ENCODE measurements at places on chromosomes 2 and 18.

DNA sequence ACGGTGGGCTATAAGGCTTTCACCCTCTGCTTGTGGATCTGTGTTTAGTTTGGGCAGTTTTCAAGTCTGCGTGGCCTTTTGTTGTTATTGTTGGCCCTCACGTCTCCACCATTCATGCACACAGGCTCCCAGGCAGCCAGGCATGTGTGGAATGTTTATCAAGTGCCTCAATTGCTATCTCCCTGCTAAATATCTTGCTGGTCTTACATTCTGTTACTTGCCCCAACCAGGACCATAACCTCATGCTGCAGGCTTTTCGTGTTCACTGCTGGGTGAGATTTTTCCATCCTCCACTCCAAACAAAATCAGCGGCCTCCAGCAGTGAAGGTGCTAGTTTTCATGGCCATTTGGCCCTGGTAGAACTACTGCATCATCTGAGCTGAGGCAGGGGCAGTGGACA lies 63.0 kb upstream of the DSC1 start:
- peak; percentile 67 for DNase-seq

DNA sequence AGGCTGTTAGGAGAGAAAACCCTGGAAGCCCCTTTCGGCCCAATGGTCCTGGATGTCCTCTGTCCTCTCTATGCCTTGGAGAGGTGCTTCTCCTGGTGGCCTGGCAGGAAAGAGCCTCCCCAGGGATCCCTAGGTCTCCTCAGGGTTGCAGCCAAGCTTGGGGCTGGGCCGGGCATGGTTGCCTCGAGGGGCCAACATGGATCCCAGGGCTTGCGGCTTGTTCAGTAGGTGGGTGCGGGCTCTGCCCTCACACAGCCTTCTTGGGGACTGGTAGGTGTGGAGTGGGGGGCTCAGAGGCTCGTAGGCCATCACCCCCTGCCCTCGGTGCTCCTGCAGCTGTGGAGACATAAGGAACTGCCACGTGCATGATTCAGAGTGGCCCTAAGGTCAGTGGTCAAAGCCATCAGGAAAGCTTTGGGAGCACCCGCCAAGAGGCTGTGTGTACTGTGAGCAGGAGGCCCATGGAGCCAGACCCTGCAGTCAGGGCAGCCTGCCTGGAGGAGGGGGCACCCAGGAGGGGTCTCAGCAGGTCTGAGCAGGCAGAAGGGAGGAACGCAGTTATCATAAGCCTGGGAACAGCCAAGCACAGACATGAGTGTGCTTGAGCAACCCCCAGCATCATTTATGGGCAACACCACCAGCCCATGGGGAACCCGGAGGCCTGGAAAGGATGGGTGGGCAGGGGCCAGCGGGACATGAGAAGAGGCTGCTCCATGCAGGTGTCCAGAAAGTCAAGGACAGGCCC lies 231.0 kb downstream of the GLI2 start:
- DNase-seq: no peak

GRCh38 chr2:88575051-88575450 lies 52.2 kb downstream of the EIF2AK3 start:
- DNase-seq: no peak

DNA sequence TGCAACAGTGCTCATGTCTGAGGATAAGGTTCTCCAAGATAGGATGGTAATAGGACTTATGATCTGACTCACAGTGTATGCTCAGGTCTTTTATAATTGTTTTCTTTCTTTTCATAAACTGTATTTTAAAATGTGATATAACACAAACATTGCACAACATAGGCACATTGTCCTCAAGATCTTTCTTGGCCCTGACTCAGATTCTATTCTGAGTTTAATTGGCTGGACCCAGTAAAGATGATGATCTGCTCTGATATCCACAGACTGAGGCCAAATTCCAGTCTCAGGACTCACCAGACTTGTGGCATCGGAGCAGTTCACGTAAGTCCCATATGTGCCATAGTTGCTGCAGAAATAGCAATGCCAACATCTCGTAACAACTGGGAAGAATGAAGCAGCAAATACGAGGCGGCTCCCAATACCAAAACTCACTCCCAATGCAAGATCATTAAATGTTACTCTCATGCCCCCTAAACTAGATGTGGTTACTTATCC lies 448.9 kb upstream of the SLC14A2 start:
- DNase-seq: peak; percentile 56

- DNase-seq: no peak
These were observed 23.4 kb downstream of the MROH2A start for GRCh38 chr2:233801357-233802131.

Data from kidney epithelial cell (primary cell).